ENCODE measurements at places on chromosomes 12 and 14.

DNA sequence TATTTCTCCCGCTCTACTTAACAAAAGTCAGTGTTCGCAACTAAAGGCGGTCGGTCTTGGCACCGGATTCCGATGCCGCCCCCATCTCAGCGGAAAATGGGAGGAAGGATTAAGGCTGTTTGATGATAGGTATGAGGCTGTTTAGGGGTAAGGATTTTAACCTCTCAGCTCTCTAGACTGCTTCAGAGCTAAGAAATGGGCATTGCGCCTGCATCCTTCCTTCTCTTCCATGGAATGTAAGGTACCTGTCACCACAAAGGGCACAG, 1.4 kb downstream of the COCH start:
- no peak for DNase-seq

- DNase-seq, result no peak
Observed at GRCh38 chr14:73492670-73493069, 1.9 kb downstream of the RIOX1 start.

GRCh38 chr12:14993537-14994266, 20.9 kb downstream of the PDE6H start:
- DNase-seq, result no peak

GRCh38 chr14:56657604-56658003, 78.0 kb downstream of the TMEM260 start:
- no peak for DNase-seq

- DNase-seq, result peak; percentile 74
Observed at GRCh38 chr12:111405859-111406473, at the start of gene SH2B3. Gene SH2B3 (plus strand): TSS chr12:111405923. CDS start chr12:111418146, 12,223 bp downstream.

DNA sequence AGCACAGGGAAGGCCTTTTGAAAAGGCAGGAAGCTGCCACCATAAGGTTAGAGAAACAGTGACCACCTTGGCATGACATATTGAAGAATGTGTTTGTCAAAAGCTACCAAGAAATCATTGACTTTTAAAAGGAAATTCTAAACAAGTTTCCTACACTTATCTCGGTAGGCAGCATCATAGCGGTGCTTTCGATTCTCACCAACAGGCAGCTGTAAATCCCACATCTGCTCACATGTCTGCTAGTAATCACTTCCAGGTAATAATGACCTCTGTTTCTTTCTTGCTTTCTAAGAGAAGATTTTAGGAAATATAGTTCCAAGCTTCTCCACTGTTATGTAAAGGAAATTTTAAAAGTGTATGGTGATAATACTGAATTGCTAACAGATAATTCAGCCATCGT, 821.1 kb upstream of the FOXG1 start:
- no peak for DNase-seq

DNA sequence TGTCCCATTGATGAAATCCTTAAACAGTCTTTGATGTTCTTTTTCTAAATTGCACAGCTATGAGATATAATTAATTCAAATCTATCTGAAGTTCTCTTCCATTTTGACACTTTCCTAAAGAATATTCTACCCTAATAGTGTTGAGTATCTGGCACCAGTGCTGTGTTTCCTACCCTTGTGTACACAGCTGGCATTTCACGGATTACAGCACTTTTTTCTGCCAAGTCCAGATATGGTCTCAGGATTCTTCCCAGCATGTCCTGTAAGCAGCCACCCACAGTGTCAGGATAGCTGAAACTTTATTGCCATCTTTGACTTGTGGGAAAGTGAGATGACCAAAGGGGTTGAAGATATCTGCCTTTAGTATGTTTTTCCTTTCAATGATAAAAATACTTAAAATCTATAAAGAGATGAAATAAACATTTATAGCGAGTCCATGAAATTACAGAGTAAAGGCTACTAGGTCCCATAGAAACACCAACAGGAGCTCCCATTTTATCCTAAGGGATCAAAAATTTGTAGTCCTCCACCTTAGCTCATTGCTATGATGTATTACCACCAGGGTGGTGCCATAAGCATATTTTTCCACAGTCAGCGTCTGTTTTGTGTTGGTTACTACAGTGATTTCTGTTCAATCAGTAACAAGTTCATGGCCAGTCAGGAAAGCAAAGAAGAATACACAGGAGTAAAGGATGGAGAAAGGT, 96.7 kb downstream of the TRHDE start:
- no peak for DNase-seq

GRCh38 chr14:71523630-71524319, 408.5 kb upstream of the RGS6 start:
- DNase-seq, result no peak

DNA sequence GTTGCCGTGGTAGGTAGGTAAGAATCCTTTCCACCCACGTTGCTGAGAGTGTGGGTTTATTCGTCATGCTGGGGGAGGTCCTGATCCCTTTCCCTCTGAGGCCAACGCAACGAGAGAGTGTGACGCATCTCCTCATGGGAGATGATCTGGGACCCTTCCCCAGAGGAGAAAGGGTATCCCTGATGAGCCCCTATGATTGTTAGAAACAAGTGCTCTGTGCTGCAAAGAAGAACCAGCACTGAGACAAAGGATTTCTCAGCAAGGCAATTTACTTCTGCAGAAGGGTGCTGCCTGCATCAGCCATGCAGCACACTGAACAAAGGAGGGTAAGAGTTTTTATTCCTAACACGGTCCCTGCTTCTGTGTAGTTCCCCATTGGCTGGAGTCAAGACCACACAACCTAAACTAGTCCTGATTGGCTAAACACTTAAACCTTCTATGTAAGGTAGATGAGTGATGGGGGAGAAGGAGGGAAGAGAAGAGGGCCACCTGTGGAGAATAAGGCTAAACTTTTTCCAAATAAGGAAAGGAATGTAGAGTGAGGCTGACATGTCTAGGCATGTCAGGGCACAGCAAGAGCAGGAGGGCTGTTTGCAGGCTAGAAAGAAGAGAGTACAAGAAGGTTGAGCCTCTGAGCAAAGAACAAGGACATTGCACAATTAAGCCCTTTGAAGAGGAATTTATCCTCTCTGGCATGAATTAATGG, 21.3 kb downstream of the CLEC2A start:
- no peak for DNase-seq
